NCI-H524 treated with DMSO at 0.1 percent for 48 hours (cell line): ENCODE measurements at places on chromosomes 13 and 19.
A peak's percentile ranks its signal among the peaks of the same experiment; 100 is the strongest.

DNA sequence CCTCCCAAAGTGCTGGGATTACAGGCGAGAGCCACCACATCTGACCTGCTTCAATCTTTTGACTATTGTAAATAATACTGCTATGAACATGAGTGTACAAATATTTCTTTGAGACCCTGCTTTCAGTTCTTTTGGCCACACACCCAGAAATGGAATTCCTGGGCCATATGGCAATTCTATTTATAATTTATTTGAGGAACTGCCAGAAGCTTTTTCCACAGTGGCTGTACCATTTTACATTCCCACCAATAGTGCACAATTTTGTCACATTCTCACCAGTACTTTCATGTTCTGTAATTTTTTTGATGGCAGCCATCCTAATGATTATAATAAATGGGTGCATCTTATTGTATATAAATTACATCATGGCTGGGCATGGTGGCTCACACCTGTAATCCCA is 13.7 kb upstream of the FCER2 start:
- DNase-seq: no peak

GRCh38 chr13:95354156-95354555 is 52.9 kb upstream of the ABCC4 start:
- DNase-seq: no peak

GRCh38 chr19:3188627-3189596 is 3.2 kb downstream of the NCLN start:
- DNase-seq: no peak

DNA sequence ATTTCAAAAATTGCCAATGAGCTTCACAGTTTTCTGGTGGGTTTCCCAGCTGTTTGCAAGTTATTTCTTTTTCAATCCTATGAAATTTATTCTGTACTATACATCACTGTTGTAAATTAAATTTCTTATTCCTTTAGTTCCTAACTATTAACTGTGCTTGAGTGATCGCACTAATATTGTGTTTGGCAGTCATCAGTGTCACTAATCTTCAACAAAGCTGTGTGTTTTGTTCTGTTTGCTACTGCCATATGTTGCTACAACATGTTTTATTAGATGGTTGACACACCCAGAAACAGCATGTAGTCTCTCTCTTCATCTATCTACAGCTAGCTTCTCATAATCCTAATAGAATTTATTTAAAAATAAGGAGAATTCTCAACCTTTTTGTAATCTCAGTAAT is 453.6 kb upstream of the PRR20A start:
- DNase-seq: peak; percentile 50

- no peak for DNase-seq
Observed at GRCh38 chr13:57629391-57629804, 2.1 kb upstream of the PCDH17 start.
